CD4-positive, alpha-beta memory T cell (primary cell): ENCODE measurements at places on chromosomes 3 and 15. TPM values are rescaled to one million over a fixed set of nuclear protein-coding genes. Genes with fewer than 3 reads are reported as not detected.

GRCh38 chr3:102034639-102035451 is 185.5 kb downstream of the NFKBIZ start:
- no peaks in the 10 kb centered on the region for H3K4me1 ChIP-seq
- DNase-seq = no peak
- no peak overlapping the region for H3K27ac ChIP-seq
- no peak overlapping the region for H3K4me3 ChIP-seq
- H3K36me3 ChIP-seq = no peaks in the 10 kb centered on the region

DNA sequence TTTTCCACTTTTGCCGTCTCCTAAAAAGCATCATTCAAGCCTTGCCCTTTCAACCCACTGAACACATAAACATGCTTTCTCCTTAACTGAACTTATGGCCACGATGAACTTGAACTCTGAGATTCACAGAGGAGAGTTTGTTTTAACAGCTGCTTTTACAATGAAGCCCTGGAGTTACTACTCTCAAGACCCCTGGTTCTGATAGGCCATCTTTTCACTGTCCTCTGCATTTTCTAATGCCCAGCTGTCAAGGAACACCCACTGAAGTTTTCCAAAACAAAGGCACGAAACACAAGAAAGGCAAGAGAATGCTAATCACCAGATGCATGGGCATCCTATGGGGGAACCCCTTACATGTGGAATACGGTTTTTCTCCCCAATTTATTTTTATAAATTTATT is 100.8 kb downstream of the ADAMTS9 start:
- H3K27me3 ChIP-seq = no peaks in the 10 kb centered on the region
- no peak overlapping the region for H3K4me3 ChIP-seq
- H3K4me1 ChIP-seq = no peaks in the 10 kb centered on the region
- no peaks in the 10 kb centered on the region for H3K36me3 ChIP-seq

DNA sequence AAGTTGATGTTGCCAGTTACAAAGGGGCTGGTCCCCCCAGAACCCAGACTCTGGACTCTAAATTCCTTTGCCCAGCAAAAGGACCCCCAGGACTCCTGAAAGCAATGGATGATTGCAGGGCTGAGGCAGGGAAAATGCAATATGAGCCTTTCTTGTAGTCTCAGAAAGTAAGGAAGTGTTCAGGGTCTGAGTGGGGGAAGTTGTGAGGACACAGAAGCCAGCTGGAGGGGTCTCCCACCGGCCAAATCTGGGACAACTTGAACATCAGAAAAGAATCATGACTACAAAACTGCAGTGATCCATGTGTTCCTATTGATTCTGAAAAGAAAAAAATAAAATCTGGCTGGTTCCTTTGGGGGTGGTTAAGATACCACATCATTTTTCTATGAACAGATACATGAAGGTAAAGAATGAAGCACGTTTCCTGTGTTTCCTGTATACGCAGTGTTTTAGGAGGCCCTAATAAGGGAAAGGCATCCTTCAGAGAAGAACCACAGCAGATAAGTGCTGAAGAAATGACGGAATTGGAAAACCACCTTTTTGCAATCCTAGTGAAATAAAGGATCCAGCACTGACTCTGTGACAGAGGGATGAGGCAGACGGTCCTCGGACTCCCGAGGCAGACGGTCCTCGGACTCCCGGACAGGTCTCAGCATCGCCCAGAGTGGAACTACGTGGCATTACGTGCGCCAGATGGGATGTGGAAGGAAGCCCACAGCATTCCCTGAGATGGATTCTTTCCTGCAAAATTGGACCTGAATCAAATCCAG is 22.2 kb upstream of the GRIP2 start:
- no peak overlapping the region for H3K4me3 ChIP-seq
- no peaks in the 10 kb centered on the region for H3K36me3 ChIP-seq
- no peaks in the 10 kb centered on the region for H3K27me3 ChIP-seq
- H3K27ac ChIP-seq = no peak overlapping the region
- H3K4me1 ChIP-seq = no peaks in the 10 kb centered on the region

DNA sequence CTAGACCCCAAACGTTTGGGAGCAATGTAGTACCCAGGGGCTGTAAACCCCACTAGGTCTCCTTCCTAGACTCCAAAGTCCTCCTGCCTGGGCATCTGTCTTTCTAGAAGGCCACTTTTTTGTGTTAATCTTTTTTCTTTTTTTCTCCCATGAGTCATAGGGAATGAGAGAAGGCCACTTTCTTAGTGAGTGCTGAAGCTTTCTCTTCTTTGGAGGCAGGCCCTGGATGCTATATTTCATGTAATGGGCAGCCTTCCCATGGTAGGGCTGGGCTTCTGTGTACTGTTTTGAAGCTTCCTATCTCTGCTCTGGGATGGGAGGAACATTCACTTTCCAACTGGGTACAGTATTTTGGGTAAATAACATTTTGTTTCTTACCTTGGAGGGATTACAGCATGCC is 15.2 kb upstream of the RTP2 start:
- H3K4me1 ChIP-seq = peaks cover 15% of the 10 kb centered on the region
- no peak overlapping the region for H3K27ac ChIP-seq
- no peak for DNase-seq
- no peak overlapping the region for H3K4me3 ChIP-seq

DNA sequence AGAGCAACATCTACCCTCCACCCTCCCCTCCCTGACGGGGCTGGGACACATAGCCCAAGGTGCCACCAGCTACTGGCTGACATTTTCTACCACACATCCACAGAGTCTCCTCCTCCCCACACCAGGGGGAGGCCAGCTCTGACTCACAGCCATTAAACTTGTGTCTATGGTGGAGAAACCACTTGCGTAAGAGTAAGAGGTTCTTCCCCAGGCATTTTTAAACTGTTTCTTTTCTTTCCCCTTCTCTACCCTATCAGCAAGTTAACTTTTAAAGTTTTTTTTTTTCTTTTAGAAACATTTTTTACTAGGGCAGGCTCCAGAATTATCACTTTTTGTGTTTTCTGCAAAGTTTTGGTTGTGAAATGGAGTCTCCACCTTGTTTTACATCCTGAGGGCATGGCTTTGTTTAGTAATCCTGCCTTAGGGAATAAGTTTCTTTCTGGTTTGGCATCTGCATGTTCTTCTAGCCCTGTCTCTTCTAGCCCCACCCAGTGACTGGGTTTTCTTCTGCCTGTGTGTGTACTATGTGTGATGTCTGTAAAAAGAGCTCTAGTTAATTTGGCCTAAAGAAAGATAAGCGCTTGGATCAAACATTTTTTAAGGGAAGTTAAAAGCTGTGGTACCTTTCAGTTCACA is 148.8 kb upstream of the GADL1 start:
- no peak for DNase-seq
- no peaks in the 10 kb centered on the region for H3K4me1 ChIP-seq
- no peak overlapping the region for H3K4me3 ChIP-seq
- H3K27me3 ChIP-seq = no peaks in the 10 kb centered on the region
- H3K27ac ChIP-seq = no peak overlapping the region
- no peaks in the 10 kb centered on the region for H3K36me3 ChIP-seq

DNA sequence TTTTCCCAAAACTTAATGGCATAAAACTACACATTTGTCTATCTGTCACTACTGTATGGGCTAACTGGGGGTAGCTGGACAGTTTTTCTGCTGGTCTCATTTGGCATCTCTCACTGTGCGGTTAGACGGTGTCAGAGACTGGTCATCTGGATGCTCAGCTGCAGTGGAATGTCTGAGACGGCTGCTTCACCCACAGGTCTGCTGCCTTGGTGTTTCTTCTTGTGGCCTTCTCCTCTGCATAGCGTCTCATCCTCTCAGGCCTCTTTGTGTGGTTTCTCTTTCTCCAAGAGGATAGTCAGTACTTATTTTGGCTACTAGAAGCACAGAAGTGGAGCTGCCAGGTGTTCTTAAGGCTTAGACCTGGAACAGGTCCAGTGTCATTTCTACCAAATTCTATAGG is 35.9 kb upstream of the GOLGA6L9 start:
- no peaks in the 10 kb centered on the region for H3K36me3 ChIP-seq
- no peak overlapping the region for H3K27ac ChIP-seq
- H3K27me3 ChIP-seq = no peaks in the 10 kb centered on the region

- H3K4me3 ChIP-seq = no peak overlapping the region
- DNase-seq = no peak
- no peaks in the 10 kb centered on the region for H3K36me3 ChIP-seq
- H3K4me1 ChIP-seq = no peaks in the 10 kb centered on the region
- H3K27ac ChIP-seq = no peak overlapping the region
These were observed 83.8 kb downstream of the LINGO1 start for GRCh38 chr15:77548589-77549557.

GRCh38 chr3:13124631-13125030 is 51.4 kb upstream of the IQSEC1 start:
- H3K4me1 ChIP-seq = no peaks in the 10 kb centered on the region
- no peak overlapping the region for H3K27ac ChIP-seq
- no peaks in the 10 kb centered on the region for H3K36me3 ChIP-seq
- H3K27me3 ChIP-seq = no peaks in the 10 kb centered on the region
- H3K4me3 ChIP-seq = no peak overlapping the region
- DNase-seq = no peak

GRCh38 chr3:116927918-116928317 is 218.3 kb downstream of the TUSC7 start:
- no peaks in the 10 kb centered on the region for H3K4me1 ChIP-seq
- H3K27ac ChIP-seq = no peak overlapping the region
- no peak for DNase-seq
- no peaks in the 10 kb centered on the region for H3K36me3 ChIP-seq
- no peaks in the 10 kb centered on the region for H3K27me3 ChIP-seq

DNA sequence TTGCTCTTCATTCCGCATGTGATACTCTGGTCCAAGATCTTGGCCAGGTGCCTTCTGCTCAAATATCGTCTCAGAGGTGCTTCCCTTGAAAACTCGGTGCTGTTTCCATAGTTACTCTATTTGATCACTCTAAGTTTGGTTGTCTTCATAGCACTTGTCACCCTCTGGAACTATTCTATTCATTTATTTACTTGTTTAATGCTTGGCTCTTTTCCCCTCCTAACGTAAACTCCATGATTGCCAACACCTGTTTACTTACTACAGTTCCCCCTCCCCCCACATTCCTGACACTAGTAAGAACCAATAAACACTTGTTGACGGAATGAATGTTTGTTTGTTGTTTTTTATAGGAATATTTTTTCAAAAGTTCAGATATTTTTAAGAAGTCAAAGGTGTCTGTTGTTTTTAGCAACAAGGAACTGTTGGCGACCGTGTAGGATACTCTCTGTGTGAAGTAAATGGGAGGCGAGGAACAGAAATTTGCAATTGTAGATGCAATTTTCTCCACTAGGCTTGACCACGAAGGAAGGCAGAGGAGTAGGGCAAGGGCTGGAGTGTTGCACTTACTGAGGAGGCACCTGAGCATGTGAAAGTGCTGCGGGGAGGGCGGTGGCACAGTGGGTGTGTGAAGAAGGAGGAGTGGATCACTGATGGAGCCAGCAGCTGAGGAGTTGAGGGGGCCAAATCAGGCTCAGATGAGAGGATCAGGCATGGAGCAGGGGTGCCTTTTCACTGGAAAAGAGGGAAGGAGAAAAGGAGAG is 48.4 kb downstream of the MOBP start:
- no peaks in the 10 kb centered on the region for H3K4me1 ChIP-seq
- H3K27me3 ChIP-seq = no peaks in the 10 kb centered on the region
- no peak overlapping the region for H3K4me3 ChIP-seq

DNA sequence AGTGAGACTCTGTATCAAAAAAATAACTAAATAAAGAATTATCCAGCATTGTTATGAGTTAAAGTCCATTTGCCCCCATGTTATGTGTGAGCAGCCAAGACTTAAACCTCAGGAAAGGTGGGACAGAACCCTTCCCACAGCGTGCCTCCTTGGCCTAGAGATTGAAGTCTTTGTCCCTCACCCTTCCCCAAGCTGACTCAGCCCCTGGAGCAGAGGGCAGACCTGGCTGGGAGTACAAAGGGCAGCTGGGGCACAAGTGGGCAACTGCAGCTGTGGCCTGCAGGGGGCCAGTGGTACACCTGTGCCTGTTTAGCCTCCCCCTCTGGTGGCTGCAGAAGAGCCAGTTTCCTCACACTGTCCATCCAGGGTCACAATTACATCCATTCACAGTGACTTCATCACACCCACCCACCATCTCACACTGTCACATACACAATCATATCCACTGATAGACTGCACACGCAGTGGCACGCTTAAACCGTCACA is 940 bp upstream of the ACY1 start:
- H3K27ac ChIP-seq = peak overlapping the region; percentile 77
- H3K4me1 ChIP-seq = peaks cover 32% of the 10 kb centered on the region
- no peak for DNase-seq

- DNase-seq = no peak
- H3K27me3 ChIP-seq = no peaks in the 10 kb centered on the region
- H3K4me1 ChIP-seq = peaks cover 81% of the 10 kb centered on the region
- H3K27ac ChIP-seq = no peak overlapping the region
These were observed 480.1 kb downstream of the FOXP1 start for GRCh38 chr3:71103430-71103921.

DNA sequence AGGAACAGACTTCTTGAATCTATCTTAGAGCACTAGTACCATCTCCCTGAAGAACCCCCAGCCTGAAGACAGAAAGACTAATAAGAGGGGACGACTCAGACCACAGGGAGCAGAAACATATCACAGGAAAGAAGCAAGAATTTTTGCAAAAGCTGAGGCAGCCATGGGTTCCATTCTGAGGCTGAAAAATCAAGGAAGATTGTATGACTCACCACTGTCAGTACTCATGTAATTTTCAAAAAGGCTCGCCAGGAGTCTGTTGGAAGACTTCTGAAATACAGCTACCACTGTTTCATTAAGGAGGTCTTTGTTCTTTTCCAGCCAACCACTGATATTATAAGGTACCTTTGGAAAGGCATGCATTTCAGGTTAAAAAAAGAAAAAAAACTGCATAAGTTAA is 47.5 kb downstream of the MYH15 start:
- no peak overlapping the region for H3K27ac ChIP-seq
- no peak overlapping the region for H3K4me3 ChIP-seq
- H3K27me3 ChIP-seq = no peaks in the 10 kb centered on the region

DNA sequence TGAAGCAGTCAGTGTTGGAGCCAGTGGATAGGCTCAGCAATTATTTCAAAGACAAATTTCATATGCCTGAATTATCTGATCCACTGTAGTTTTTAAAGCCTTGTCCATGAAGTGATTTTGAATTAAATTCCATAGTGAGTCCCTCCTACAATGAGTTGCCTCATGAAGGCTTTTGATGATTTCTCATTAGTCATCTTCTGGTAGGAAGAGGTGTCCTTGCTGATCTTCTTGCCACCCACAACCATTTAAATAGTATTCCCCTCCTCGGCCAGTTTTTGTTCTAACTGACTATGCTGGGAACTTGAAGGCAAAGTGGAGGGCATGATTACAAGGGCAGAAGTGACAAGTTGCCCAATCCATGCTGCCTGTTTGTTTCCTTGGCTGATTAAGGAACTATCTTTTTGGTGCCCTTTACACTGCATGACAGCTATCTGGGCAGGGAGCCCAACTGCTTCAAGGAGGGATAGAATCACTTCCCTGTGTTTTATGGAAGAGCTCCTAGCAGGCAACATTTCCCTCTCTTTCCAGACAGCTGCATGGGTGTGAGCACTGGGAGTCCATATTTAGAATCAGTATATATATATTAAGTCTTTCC is 617.5 kb downstream of the ZPLD1 start:
- no peak overlapping the region for H3K27ac ChIP-seq
- no peak overlapping the region for H3K4me3 ChIP-seq
- H3K36me3 ChIP-seq = no peaks in the 10 kb centered on the region
- no peak for DNase-seq
- no peaks in the 10 kb centered on the region for H3K4me1 ChIP-seq
- H3K27me3 ChIP-seq = no peaks in the 10 kb centered on the region

GRCh38 chr15:98689431-98689861 is 41.1 kb downstream of the IGF1R start:
- H3K4me1 ChIP-seq = no peaks in the 10 kb centered on the region
- H3K36me3 ChIP-seq = no peaks in the 10 kb centered on the region
- H3K27ac ChIP-seq = no peak overlapping the region
- no peak for DNase-seq
- no peak overlapping the region for H3K4me3 ChIP-seq
- H3K27me3 ChIP-seq = no peaks in the 10 kb centered on the region

ECE2 gene
- not detected for total RNA-seq

COLQ gene
- total RNA-seq = 6.3 TPM

SENP8 gene
- total RNA-seq = 1.1 TPM

STAB1 gene
- 13.9 TPM for total RNA-seq

NR2E3 gene
- not detected for total RNA-seq

C2CD4B gene
- total RNA-seq = not detected

WNT7A gene
- 18.0 TPM for total RNA-seq
